ENCODE measurements at places on chromosomes 13 and 19.

DNA sequence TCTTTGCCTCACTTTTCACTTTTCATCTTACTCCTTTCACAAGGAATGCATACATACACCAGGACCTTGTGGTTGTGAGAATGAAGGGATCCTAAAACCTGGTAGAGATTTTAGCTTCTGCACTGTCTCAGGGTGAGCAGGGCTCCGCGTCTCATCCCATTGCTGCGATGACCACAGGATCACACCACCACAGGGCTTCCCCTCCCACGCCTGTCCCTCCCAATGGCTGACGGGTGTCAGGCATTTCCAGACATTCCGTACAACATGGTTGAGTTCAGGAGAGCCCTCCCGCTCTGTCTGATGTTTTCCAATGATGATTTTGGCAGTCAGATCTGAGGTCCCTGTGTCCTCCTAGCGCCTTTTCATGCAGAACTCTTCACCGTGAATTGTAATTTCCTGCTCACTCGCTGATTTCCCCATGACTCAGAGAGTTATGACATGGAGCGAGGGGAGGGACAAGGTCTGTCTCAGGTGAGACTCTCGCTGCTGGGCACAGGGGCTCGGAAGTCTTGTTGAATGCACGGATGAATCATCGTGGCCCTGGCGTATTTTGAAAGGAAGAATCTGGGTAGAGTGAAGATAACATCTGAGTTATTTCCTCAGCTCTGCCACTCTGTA, 102.8 kb downstream of the TEX29 start:
- no peak for DNase-seq

- DNase-seq = no peak
Measured at GRCh38 chr13:51585696-51586095, 1.4 kb downstream of the WDFY2 start.

GRCh38 chr19:49339301-49340068, 4.3 kb downstream of the CD37 start:
- DNase-seq = peak; percentile 46

DNA sequence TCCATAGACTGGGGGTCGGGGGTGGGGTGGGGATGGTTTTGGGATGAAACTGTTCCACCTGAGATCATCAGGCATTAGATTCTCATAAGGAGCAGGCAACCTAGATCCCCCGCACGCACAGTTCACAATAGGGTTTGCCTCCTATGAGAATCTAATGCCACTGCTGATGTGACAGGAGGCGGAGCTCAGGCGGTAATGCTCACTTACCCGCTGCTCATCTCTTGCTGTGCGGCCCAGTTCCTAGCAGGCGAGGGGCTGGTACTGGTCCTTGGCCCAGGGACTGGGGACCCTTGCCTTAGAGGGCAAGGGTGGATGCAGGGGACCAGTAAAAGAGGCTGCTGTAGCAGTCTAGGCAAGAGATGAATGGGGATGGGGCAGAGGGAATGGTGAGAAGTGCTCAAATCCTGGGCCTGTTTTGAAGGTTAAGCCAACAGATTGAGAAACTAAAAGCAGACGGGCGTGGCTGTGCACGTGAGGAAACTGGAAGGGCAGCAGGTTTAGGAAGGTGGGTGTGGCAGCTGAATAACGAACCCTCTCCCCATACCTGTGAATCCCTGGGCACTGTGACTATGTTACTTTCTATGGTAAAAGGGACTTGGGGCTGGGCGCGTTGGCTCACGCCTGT, 1.5 kb upstream of the ERICH4 start:
- no peak for DNase-seq

- DNase-seq = peak; percentile 96
Measured at GRCh38 chr19:53520547-53521372, 17.2 kb upstream of the ZNF331 start.

- no peak for DNase-seq
Measured at GRCh38 chr19:10907925-10908324, 20.5 kb downstream of the YIPF2 start.

DNA sequence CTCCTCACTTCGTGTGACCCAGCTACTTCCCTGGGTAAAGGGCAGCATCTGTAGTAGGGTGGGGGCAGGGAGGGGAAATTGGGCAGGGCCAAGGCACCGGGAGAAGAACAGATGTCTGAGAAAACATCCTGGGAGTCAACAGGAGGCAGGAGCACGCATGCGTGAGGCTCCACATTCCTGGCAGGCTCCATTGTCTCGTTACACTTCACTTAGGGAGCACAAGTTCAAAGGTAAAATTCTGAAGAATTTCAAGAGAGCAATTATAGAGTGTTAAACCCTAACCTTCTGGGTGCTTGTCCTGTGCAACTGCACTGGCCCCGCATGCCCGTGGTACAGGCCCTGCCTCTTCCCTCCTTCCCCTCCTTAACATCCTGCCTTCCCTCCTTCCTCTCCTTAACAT, 79.6 kb upstream of the POMP start:
- no peak for DNase-seq

DNA sequence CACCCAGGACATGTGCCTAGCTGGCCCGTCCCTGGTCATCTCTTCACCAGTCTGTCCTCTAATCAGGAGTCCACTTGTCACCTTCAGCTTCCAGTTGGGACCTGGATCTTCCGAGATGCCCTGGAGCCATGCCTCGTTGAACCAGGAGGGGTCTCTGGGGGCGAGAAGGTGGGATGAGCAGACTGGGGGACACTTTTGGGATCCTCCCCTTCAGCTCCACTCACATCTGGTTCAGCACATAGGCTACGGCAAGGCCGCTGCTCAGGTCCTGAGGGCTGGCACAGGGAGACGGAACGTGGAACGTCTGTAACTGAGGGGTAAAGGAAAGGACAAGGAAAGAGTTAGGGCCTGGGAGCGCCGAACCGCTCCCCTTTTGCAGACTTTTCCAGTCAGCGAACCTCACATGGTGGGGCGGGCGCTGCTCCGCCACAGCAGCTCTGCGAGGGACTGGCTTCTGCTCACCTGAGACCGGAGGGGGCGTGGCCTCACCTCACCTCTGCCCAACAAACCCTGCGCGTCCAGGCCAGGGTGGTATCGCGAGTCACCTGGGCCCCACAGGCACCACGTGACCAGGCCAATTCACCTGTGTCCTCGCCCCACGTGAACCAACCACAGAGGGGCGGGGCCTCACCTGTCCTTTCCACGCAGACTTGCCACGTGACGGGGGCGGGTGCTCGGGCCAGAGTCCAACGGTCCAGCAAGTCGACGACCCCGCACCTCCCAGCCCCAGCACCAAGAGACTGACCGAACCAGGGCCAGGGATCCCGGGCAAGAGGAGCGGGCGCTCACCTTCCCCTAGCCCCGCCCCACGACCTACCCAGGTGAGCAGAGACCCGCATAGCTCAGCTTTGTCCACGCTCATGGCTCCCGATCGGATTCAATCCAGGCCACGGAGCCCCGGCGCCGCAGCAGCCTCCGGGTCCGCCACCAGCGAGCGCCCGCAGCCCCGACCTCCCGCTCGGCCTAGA, at the start of gene HOOK2:
Gene HOOK2 (minus strand): TSS at position 965 of the 968 bp plus-strand sequence. CDS start 103 bp downstream, at position 862.
- DNase-seq = no peak

- DNase-seq = no peak
Measured at GRCh38 chr19:29683009-29683408, 17.7 kb downstream of the PLEKHF1 start.

DNA sequence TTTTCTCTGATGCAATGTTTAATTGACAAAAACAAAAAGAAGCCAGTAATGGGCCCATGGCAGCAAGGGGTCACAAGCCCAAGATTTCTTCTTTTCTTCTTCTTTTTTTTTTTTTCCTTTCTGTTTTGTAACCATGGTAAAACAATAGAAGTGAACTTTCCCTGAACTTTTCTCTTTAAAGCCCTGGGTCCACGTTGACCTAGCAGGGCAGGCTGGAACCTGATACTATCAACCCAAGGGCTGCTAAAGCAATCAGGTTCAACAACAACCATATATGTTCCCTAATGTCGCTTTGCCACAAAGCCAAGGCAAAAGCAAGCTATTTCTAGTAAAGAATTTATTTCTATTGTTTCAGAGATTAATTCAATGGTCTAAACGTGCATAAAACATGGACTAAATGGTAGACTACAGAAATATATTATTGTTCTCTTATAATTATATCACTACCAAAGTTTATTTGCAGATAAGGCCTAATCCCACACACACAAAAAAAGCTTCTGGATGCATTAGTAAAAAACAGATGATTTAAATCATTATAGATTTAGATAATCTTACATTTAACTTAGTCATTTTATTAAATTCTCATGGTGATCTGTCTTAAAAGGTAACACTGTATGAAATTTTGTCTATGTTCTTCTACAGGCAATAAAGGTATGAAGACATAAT, 153.9 kb downstream of the DACH1 start:
- DNase-seq = peak; percentile 69

Measured in SK-N-DZ (cell line).